ENCODE measurements at places on chromosomes 13 and 19. TPM values are rescaled to one million over a fixed set of nuclear protein-coding genes. Genes with fewer than 3 reads are reported as not detected.

DNA sequence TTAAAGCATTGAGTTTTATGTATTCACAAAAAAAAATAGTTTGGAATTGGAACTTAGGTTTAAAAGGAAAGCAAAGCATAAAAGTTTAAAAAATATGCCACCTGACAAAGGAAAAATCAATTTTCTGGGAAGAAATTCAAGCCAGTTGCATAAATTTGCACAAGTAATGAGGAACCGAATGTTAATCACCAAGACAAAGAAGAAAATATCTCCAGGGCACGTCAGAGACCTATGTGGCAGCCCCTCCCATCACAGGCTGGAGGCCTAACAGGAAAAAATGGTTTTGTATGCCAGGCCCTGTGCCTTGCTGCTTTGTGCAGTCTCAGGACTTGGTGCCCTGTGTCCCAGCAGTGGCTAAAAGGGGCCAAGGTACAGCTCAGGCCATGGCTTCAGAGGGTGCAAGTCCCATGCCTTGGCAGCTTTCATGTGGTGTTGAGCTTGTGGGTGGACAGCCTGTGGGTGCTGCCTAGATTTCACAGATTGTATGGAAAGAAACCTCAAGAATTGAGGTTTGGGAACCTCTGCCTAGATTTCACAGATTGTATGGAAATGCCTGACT, 767.2 kb upstream of the SLC10A2 start:
- H3K4me3 ChIP-seq: no peak overlapping the region
- no peaks in the 10 kb centered on the region for H3K36me3 ChIP-seq
- DNase-seq: no peak
- no peaks in the 10 kb centered on the region for H3K27me3 ChIP-seq

GRCh38 chr13:76848596-76848995, 37.6 kb downstream of the KCTD12 start:
- DNase-seq: no peak
- H3K4me1 ChIP-seq: no peaks in the 10 kb centered on the region
- H3K36me3 ChIP-seq: no peaks in the 10 kb centered on the region
- no peak overlapping the region for H3K4me3 ChIP-seq
- H3K27me3 ChIP-seq: no peaks in the 10 kb centered on the region

DNA sequence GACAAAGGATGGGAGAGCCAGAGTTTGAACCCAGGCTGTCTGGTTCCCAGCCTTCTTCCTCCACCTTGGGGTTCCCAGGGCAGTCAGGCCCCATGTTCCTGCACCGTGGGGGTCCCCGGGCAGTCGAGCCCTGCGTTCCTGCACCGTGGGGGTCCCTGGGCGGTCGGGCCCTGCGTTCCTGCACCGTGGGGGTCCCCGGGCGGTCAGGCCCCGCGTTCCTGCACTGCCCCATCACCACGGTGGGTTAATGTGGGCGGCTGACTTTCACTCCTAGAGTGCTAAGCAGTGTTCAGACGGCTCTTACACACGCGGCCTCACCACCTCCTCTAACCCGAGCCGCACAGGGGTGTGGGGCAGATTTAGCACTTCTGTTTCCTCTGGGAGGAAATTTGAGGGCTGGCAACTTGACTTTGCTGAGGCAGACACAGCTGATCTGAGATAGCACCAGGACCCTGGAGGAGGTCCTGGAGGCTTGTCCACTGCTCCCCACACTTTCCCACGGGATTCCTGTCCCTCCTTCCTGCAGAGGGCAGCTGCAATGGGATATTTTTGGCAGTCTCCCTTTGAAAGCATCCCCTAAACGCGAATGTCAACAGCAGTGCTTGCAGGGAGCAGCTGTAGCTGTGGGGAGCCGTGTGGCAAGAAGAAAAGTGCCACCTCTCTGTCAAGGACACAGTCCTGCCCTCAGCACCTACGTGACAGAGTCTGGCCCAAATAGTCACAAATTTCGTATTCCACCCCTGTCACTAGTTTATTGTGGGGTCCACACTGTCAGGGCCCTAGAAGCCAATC, 239.4 kb downstream of the TEX29 start:
- H3K4me3 ChIP-seq: no peak overlapping the region
- H3K27ac ChIP-seq: no peak overlapping the region
- H3K4me1 ChIP-seq: no peaks in the 10 kb centered on the region
- H3K36me3 ChIP-seq: no peaks in the 10 kb centered on the region

GRCh38 chr13:78786459-78786858, 127.5 kb upstream of the OBI1 start:
- DNase-seq: no peak
- no peak overlapping the region for H3K4me3 ChIP-seq
- no peaks in the 10 kb centered on the region for H3K4me1 ChIP-seq
- H3K27me3 ChIP-seq: peaks cover 5% of the 10 kb centered on the region
- no peak overlapping the region for H3K27ac ChIP-seq
- no peaks in the 10 kb centered on the region for H3K36me3 ChIP-seq

- no peaks in the 10 kb centered on the region for H3K27me3 ChIP-seq
Observed at GRCh38 chr19:40398417-40399131, 8.6 kb upstream of the HIPK4 start.

The PDX1 gene
- total RNA-seq: not detected

DNA sequence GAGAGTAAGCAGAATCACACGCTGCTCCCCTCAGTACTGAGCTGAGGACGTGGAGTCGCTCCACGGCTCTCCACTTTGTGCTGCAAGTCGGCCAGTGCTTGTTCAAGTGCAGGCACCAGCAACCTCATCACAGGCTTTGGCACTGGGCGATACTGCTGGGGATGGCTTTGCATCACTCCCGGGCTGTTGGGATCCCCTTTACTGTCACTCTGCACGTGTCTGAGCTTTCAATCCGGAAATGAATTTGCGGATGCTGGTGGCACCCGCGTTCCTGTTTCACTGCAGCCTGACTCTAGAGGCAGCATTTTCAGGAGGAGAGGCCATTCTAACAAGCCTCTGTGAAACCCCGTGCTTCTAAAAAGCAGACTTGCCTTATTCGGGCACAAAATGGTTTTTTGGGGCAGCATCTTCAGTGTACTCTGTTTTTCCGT, 19.1 kb downstream of the SMARCA4 start:
- peaks cover 5% of the 10 kb centered on the region for H3K4me1 ChIP-seq
- no peak overlapping the region for H3K27ac ChIP-seq
- H3K4me3 ChIP-seq: no peak overlapping the region
- peaks cover 11% of the 10 kb centered on the region for H3K36me3 ChIP-seq
- no peak for DNase-seq
- H3K27me3 ChIP-seq: no peaks in the 10 kb centered on the region

GRCh38 chr13:44364345-44365000, 9.2 kb upstream of the SERP2 start:
- no peak overlapping the region for H3K27ac ChIP-seq
- H3K36me3 ChIP-seq: no peaks in the 10 kb centered on the region
- no peak overlapping the region for H3K4me3 ChIP-seq
- no peak for DNase-seq
- H3K27me3 ChIP-seq: no peaks in the 10 kb centered on the region
- no peaks in the 10 kb centered on the region for H3K4me1 ChIP-seq

DNA sequence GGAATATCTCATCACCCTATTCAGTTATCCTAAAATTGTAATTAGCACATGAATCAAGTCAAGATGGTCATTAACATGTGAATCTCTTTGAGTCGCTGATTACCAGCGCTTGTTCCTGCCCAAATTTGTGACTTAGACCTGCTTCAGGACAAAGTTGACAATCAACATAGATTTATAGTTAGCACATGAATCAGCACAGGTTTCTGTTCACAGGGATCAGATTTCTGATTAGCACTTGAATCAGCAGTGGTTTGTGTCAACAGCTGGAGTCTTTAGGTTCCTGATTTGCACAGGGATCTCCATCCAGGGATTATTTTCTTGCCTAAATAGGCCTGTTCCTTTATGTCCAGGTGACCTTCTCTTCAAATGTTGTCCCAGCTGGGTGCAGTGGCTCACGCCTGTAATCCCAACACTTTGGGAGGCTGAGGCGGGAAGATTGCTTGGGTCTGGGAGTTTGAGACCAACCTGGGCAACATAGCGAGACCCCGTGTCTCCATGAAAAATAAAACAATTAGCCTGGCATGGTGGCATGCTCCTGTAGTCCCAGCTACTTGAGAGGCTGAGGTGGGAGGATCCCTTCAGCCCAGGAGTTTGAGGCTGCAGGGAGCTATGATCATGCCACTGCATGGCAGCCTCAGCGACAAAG, 3.8 kb upstream of the LRFN3 start:
- no peak overlapping the region for H3K4me3 ChIP-seq
- no peak overlapping the region for H3K27ac ChIP-seq
- H3K36me3 ChIP-seq: no peaks in the 10 kb centered on the region
- H3K4me1 ChIP-seq: peaks cover 69% of the 10 kb centered on the region
- no peak for DNase-seq

DNA sequence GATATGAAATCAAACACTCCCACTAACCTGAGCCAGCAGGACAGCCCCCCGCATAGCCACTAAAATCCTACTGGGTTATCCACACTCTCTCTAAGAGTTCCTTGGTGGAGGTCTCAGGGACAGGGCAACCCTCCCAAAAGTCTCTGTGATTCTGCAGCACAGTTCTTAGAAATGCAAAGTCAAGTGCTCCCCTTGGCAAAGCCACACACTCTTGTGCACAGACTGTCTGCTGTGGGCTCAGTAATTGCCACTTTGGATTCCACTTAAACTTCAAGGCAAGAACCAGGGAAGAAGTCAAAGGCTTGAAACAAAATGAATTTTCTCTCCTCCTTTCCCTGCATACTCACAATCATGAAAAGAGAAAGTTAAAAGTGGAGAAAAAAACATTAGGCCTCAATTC, 61.5 kb downstream of the DOCK9 start:
- no peak overlapping the region for H3K4me3 ChIP-seq
- H3K4me1 ChIP-seq: peaks cover 14% of the 10 kb centered on the region
- DNase-seq: no peak
- peaks cover 41% of the 10 kb centered on the region for H3K36me3 ChIP-seq

GRCh38 chr13:43730642-43731041, 56.1 kb downstream of the ENOX1 start:
- no peak overlapping the region for H3K27ac ChIP-seq
- DNase-seq: no peak
- H3K36me3 ChIP-seq: no peaks in the 10 kb centered on the region

- no peak overlapping the region for H3K4me3 ChIP-seq
- H3K4me1 ChIP-seq: no peaks in the 10 kb centered on the region
- no peak for DNase-seq
Observed at GRCh38 chr19:32164384-32164992, 180.9 kb upstream of the ZNF507 start.

GRCh38 chr19:14301150-14301549, 80.1 kb upstream of the ADGRE5 start:
- H3K27ac ChIP-seq: no peak overlapping the region
- no peaks in the 10 kb centered on the region for H3K36me3 ChIP-seq
- H3K4me1 ChIP-seq: no peaks in the 10 kb centered on the region
- no peak overlapping the region for H3K4me3 ChIP-seq

DNA sequence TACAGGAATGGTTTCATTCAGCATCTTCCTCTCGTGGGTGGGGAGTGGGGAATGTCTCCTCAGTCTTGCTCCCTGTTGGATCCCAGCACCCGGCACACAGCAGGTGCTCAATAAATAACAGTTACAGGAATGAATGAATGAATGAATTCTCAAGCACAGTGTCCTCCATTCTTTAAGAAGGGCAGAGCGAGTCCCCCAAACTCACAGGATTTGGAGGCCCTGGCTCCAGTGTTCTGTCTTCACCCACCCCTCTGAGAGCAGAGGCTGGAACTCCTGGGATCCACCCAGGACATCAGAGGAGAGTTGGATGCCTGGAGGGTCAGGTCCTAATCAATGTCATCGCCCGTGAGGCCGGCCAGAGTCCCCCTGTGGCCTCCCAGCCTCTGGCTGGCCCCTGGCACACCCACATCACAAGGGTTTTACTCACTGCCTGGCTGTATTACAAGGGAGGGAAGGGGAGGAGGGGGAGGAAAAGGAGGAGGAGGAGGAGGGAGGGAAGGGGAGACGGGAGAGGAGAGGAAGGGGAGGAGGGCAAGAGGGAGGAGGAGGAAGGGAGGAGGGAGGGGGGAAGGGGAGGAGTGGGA, 8.7 kb upstream of the CREB3L3 start:
- no peak overlapping the region for H3K27ac ChIP-seq
- no peaks in the 10 kb centered on the region for H3K36me3 ChIP-seq
- no peak for DNase-seq

GRCh38 chr13:37914781-37915391, 45.3 kb upstream of the TRPC4 start:
- no peak overlapping the region for H3K4me3 ChIP-seq
- no peak overlapping the region for H3K27ac ChIP-seq
- H3K4me1 ChIP-seq: no peaks in the 10 kb centered on the region
- no peak for DNase-seq
- no peaks in the 10 kb centered on the region for H3K36me3 ChIP-seq

The N4BP2L1 gene
- total RNA-seq: 47.2 TPM

The STAP2 gene
- total RNA-seq: 2.3 TPM

- peaks cover 14% of the 10 kb centered on the region for H3K4me1 ChIP-seq
- DNase-seq: peak; percentile 31
- no peaks in the 10 kb centered on the region for H3K36me3 ChIP-seq
- no peak within 1 kb of the TSS for H3K27ac ChIP-seq
- H3K4me3 ChIP-seq: peak within 1 kb of the TSS; percentile 45
Observed at GRCh38 chr19:50639121-50640112, at the start of gene SYT3. SYT3 (minus strand) TSS chr19:50639881; CDS start chr19:50637411, 2,470 bp downstream.

The TYROBP gene
- total RNA-seq: 2.3 TPM

The RXFP2 gene
- total RNA-seq: not detected

DNA sequence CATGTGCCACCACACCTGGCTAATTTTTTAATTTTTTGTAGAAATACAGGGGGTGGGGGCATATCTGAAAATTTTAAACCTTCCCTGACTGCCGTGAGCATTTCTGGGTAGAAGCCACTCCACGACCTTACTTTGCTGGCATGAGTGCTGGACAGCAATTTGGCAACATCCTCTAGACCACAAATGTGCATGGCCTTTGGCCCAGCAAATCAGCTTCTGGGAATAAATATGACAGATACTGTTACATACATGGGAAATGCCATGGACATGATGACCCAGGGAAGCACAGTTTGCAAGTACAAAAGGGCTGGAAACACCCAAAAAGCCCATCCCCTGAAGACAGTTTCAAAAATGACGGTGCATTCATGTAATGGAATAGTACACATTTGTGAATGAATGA, 3.2 kb upstream of the PVR start:
- no peaks in the 10 kb centered on the region for H3K27me3 ChIP-seq
- H3K27ac ChIP-seq: no peak overlapping the region
- H3K4me3 ChIP-seq: no peak overlapping the region
- no peaks in the 10 kb centered on the region for H3K36me3 ChIP-seq

DNA sequence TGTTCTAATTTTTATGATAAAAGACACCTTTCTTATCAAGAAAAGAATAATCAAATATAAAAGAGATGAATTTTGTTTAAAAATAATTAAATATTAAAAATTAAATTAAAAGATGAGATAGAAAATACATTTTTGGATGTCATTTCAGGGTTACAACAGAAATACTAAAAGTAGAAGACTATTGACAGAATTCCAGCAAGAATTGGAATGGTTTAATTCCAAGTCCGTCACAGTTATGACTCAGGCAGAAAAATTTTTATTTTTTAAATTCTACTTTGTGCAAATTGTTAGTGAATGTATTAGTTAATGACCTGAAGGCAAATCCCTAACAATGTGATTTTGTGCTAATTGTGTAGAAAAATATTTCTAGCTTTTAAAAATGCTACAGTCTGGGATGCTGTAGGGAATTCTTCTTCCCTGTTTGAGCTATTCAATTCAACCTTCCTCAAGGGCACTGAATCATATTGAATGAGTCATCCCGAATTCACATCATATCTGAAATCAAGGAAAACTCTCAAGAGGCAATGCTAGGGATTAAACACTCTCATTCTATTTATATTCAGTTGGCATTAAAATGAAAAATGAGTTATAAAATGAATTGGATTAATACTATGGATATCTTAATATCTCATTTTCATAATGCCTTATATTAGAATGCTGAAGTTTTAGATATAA, 633.5 kb upstream of the ATXN8OS start:
- no peaks in the 10 kb centered on the region for H3K36me3 ChIP-seq
- H3K27ac ChIP-seq: no peak overlapping the region
- no peaks in the 10 kb centered on the region for H3K4me1 ChIP-seq

The SLITRK6 gene
- not detected for total RNA-seq

Data from T-cell (primary cell).